ENCODE measurements at places on chromosomes 4 and X. TPM values are rescaled to one million over a fixed set of nuclear protein-coding genes. Genes with fewer than 3 reads are reported as not detected.

- peak; percentile 17 for DNase-seq
These were observed 24.6 kb downstream of the NAP1L5 start for GRCh38 chr4:88672987-88673386.

DNA sequence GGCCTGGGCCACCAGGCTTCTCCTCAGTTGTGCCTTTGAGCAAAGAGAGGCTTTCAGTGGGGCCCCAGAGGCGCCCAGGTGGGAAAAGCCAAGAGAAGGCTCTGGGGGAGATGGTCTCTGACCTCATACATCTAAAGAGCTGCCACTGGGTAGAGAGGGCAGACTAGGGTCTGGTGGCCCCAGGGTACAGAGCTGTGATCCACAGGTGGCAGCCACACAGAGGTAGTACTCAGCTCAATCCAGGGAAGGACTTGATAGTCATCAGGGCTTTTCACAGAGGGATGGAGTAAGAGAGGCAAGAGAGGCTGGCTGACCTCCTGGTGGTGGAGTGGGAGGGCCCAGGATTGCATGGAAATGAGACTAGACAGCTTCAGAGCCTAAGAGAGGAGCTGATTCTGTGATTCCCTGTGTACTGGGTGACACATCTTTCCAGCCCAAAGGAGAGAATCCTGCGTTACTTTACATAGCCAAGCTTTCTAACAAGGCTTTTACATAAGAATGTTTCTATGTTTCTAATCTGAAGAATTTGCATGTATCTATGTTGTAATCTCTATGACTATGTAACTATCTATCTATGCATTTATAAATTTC is 53.2 kb upstream of the PJA1 start:
- DNase-seq: no peak

- peak; percentile 3 for DNase-seq
These were observed 305.4 kb downstream of the PCDH18 start for GRCh38 chr4:137226900-137227299.

- no peak for DNase-seq
These were observed 211.1 kb downstream of the GUCY2F start for GRCh38 chrX:109270580-109271484.

The GYG2 gene
- polyA plus RNA-seq: 1.6 TPM

The CTPS2 gene
- polyA plus RNA-seq: 6.1 TPM

- no peak for DNase-seq
These were observed 215.5 kb downstream of the HHIP start for GRCh38 chr4:144861471-144861870.
